ENCODE measurements at places on chromosomes 2 and 18.

DNA sequence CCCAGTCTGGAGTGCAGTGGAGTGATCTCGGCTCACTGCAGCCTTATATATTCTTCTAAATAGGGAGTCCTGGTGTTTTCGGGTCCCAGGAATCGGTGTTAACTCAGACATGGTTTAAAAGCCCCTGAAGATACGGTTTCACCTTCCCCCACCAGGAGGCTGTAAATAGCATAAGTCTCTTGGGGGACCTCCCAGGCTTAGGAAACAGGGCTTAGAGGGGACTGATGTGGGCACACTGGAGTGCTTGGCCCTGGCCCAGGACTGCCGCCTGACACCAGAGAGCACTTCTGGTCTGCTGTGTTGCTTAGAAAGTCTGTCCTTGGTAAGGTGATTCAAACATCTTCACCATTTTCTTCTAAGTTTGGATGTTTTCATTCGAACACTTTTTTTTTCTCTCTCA, 39.7 kb upstream of the MAP4K4 start:
- no peak for DNase-seq

- peak; percentile 44 for DNase-seq
Observed at GRCh38 chr2:158009399-158009798, 92.3 kb upstream of the UPP2 start.

GRCh38 chr2:166805753-166806152, 82.5 kb upstream of the XIRP2 start:
- no peak for DNase-seq

- DNase-seq, result no peak
Observed at GRCh38 chr2:96359310-96359709, 23.7 kb downstream of the NCAPH start.

DNA sequence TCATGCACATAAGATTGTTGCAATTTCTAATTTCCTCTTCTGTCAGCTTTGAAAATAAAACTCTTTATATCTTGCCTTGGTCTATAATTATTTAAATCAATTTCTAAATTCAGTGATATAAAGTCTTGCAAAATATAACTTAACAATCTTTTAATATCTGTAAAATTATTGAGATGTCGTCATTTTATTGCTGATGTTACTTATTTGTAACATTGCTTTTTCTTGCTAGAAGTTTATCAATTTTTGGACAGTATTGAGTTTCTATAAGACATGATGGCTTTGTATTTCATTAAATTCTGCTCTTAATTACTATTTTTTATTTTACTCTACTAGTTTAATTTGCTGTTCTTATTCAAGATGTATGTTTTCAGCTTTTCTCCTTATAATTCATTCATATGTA, 1036.5 kb downstream of the TMEM182 start:
- no peak for DNase-seq

DNA sequence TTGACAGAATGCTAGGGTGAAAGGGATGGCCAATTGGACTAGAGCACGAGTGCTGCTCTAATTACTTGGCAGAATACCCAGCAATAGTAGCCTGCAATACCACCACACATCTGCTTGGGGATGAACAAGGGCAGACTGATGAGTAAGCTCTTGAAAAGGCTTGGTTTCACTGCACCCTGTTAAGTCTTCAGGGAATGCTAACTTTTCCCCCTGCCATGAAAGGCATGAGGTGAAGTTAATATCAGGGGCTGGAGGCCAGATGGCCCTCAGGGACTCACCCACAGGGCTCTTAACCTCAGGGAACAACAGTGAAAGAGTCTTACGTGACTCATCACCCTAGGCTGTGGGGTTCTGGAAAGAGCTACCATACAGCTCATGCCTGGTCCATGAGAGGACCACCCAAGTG, 51.7 kb upstream of the MYL1 start:
- no peak for DNase-seq

DNA sequence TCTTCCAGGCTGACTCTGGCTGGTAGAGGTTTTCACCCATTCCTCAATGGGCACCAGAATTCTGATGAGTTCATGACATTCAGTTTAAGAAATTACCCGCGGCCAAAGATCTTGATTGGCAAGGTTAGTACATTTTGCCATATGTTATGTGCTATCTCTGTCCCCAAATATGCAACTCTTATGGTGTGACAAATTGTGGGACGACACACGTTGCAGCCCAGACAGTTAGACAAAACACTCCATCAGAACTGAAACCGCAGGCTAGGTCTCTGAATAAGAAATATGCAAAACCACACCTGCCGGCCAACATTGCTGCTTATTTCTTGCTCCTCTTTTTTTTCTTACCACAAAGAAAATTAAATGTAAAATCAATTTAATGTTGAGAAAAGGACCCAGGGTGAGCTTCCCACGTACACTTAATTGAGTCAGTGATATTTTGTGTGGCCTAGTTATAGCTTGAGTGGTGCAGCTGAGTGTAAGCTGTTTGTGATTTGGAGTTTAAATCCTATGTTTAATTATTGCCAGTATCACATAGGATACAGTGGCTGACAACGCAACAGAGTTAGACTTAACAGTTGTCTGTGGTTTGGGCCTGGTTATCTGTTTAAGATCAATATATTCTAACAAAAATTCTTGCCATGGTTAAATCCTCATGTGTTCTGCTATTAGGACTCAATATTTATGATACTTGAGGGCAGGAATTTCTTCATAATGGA, 35.7 kb upstream of the LTBP1 start:
- no peak for DNase-seq

Data from right hindlimb (tissue), 1 donor.